Motor neuron (in vitro differentiated cells): ENCODE measurements at places on chromosomes 7 and 10. TPM values are rescaled to one million over a fixed set of nuclear protein-coding genes. Genes with fewer than 3 reads are reported as not detected.

DNA sequence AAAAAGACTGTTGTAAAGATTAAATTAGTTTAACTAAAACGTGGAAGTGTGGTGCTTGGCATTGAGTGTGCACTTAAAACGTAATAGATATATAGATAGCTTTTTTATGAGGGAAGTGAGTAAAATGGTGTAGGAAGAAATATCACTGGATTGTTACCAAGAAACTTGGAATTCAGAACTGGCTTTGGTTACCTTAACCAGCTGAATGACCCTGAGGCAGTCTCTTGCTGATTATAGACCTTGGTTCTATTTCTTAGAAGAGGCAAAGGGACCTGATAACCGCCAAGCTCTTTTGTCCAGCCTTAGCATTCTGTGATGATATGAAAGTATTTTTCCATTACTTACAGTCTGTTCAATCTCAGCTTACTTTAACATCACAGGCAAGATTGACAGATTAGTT lies 3.8 kb downstream of the REEP3 start:
- no peak for ATAC-seq

GRCh38 chr7:27196287-27196767 lies 3.6 kb downstream of the HOXA13 start:
- no peak for ATAC-seq

GRCh38 chr7:25481891-25482290 lies 253.6 kb upstream of the NPVF start:
- ATAC-seq, result no peak

OR2A1 gene
- 0.09 and 0.13 TPM in 2 replicates for total RNA-seq

IMPDH1 gene
- 18.1 and 20.8 TPM in 2 replicates for total RNA-seq

TBRG4 gene
- 34.6 and 39.1 TPM in 2 replicates for total RNA-seq

LIPF gene
- total RNA-seq, result not detected in 2 replicates

DNA sequence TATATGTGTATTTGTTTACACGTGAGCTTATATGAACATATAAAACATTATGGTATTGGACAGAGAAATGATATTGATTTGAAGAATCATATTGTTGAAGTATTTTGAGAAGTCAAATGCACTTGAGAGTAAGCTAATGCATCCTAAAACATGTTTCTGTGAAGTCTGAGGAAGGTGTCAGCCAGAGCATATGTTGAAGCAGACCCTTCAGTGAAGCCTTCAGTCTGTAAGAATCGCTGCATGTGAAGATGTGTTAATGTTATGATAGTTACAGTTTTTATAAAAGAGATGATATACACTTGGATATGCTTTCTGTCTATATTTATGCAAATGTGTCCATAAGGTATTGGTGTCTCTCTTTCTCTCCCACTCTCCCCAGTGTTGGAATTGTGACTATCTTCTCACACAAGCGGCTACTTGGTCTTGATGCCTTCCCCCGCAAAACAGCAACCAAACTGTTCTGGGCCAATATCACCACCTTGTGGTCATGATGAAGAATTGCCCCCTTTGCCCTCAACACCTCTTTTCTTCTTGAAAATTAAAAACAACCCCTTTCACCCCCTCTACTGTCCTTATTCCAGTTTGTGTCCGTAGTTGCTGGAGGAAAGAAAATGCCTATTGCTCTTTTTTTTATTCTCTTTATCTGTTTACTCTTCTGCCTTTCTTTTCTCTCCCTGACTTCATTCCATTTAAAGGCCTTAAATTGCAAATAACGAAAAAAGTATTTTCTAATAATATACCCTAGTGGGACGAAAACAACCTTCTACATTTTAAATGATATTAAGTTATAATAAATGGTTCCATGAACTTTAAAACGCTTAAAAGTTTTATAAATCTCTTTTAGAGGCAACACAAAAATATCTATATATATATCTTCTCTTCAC lies 64.9 kb downstream of the IKZF1 start:
- ATAC-seq, result no peak

DNA sequence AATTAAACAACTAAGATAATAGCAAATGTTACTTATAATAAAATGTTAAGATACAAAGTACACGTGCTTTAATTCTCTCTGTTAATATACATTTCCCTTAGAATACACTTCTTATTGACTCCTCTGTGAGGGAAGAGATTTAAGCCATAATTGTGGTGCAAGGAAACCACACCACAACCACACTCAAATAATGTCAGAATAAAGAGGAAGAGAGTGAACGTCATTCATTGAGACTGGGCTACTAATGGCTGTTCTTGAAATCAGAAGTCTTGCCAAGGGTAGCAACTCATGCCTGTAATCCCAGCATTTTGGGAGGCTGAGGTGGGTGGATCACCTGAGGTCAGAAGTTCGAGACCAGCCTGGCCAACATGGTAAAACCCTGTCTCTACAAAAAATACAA lies 10.0 kb downstream of the FAM171A1 start:
- no peak for ATAC-seq

BLNK gene
- total RNA-seq, result 0.75 TPM in 1 of 2 replicates, not detected in the other

DNA sequence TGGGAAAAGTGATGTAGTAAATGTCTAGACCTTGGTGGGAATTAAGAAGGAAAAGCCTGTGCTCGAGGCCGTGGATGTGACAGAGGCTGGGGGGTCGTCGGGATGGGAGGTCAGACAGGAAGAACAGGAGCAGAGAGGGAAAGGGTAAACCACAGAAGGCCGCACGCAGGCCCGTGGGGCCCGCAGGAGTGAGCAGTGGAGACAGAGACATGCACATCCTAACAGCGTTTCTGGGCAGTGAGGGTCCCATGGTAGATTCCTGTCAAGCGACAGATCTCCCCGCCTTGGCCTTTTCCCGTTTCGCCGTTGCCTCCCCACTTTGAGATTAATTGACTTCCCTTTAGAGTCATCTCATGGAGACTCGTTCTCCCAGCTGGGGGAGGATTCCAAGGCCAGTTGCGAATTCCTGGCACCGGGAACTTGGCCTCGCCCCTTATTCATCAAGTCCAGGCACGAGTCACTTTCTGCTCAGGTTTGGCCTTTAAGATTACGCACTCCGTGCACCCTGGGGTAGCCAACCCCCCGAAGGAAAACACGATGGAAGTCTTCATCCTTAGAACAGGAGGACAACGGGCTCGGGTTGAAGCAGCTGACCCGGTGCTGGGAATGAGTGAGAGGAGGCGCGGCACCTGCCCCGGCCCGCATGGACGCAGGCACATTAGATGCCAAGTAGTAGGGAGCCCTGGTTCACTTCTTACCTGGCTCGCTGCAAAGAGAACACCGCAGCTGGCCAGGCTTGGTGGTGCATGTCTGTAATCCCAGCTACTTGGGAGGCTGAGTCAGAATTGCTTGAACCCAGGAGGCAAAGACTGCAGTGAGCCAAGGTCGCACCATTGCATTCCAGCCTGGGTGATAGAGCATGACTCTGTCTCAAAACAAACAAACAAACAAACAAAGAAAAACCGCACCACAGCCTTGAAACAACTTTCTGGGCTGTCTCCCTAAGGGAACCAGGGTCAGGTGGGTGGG lies 315.2 kb upstream of the SHH start:
- ATAC-seq, result no peak

SPDYE5 gene
- 0.78 and 1.6 TPM in 2 replicates for total RNA-seq

GRCh38 chr10:52232561-52233350 lies 81.3 kb upstream of the DKK1 start:
- ATAC-seq, result no peak

PDCD11 gene
- total RNA-seq, result 60.1 and 66.7 TPM in 2 replicates

DNA sequence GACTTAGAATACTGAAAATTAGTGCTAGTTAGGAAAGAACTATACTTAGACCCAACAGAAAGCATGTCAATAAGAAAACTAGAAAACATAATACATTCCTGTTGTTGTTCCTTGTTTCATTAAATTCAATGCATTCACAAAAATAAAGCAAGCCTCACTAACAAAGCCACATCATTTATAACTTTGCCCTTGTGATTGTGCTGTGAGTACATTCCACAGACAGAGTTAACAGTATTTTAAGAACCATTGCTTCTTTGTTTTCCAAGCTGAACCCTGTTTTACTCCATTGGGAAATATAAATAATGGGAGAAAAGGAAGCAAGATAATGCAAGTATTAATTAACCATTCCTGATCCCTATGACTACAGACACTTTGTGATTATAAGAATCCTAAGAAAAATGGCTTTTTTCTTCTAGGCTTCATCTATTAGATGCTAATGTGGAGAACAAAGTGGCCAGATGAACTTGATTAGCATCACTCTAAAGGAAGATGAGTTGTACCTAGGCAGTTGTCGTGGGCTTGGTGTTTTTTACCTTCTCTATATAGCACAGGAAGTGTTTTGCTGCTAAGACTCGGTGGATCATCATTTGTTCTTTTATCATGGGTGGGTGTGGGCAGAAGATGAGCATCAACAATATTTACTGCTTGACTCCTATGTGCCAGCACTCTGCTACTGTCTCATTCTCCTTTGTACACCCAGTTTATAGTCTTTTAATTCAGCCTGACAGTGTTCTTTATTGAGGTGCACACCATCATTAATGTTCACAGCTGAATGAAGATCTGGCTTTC lies 34.2 kb upstream of the ZNRF2 start:
- ATAC-seq, result no peak

DNA sequence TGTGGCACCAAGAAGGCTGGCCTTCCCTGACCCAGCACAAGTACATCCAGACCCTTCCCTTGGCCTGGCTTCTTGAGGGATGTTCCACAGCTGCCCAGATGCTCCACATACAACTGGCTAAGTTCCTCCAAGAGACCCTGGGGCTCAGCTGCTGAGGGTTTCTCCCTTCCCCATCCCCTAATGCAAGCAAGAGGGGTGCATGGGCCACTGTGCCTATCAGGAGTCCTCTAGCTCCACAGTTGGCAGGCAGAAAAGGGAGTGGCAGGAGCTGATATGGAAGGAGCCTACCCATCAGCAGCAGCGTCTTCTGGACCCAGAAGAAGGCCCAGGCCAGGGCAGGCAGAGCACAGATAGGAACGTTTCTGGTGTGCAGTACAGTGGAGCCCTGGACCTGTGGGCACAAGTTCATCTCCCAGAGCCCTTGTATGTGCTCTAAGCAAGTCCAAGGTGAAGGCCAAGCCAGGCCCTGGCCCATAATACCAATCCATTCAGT lies 26.2 kb downstream of the VSIR start:
- ATAC-seq, result no peak

SPDYE11 gene
- 4.3 and 5.9 TPM in 2 replicates for total RNA-seq
